Kidney (tissue), 22 donors: ENCODE measurements at places on chromosomes 1 and 21.

DNA sequence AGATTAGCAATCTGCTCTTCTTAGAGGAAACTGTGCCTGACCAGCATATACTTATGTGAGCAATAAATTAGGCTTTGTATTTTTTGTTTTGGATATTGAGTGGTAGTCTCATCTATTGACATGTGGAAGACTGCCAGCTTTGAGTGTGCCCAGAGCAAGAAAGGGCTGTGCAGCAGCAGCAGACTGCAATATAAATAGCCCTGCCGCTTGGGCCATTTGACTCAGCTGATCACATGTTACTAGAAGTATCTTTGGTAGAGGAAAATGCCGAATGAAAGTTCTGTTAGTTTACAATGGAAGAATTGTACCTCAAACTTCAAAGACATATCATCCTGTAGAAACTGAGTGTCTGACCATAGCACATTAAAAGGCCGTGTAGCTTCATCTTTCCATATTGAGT, 9.1 kb upstream of the PSMB2 start:
- DNase-seq, result no peak

DNA sequence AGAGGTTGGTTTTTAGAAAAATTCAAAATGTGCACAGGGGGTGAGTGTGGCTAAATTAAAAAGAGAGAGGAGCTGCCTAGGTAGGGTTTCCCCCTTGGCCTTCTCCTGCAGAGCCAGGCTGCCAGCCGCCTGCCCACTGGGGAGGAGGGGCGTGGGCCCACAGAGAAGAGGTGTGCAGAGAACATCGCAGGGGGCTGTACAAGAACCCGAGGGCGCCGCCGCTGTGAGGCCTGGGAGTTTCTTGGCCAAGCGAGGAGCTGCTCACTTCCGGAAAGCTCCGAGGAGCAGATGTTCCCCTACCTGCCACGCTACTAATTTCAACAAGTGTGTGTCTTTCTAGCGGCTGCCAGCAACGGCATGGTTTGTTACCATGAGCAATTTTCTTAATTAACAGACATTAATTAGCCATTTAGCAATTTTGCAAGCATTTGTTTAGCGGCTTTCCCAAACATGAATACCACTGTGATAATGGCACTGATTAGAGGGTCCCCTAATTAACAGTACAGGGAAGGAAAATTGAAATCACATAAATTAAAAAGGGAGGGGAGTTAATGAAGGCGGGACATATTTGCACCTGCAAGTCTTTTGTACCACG, 59.7 kb downstream of the MRPL37 start:
- no peak for DNase-seq

- DNase-seq, result no peak
Observed at GRCh38 chr1:227901906-227902640, 45.7 kb downstream of the WNT9A start.

- no peak for DNase-seq
Observed at GRCh38 chr1:179825798-179826460, 51.7 kb downstream of the TOR1AIP2 start.

- peak; percentile 68 for DNase-seq
Observed at GRCh38 chr1:154703170-154703569, 95.2 kb upstream of the ADAR start.

DNA sequence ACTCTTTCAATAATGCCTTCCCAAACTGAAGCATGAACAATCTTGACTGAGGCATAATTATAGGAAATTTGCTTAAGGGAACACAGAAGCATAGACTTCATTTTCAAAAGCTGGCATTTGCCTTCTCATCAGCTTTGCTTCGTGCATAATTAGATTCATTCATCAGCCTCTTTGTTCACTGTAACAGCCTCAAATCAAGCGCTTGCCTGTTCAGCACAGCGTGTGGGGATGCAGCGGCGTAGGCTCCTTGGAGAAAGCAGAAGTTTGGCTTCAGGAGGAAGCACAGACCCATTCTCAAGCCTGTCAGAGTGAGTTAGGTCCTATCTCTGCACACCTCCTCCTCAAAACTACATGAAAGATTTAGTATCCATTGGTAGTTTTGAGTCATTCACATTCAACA, 246.4 kb upstream of the MAP1LC3C start:
- no peak for DNase-seq

DNA sequence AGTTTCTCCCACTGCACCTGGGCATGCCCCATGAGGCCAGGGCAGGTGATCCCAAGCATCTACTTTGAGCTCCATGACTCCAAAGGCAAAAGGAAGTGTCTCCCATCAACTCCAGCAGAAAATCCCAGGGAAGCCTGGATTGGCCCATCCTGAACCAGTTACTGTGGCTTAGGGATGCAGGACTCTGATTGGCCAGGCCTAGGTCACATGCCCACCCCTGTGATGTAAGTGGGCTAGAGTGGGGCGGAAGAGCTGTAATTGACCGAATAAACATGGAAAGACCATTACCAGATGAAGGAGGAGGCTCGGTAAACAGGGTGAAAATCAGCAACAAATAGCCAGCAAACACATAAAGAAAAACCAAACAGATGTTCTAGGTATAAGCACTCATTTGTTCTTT, 45.2 kb downstream of the MATN1 start:
- no peak for DNase-seq

- DNase-seq, result no peak
Observed at GRCh38 chr1:95254959-95255358, 20.9 kb downstream of the RWDD3 start.

GRCh38 chr1:2592672-2593071, 6.1 kb downstream of the PRXL2B start:
- peak; percentile 42 for DNase-seq

DNA sequence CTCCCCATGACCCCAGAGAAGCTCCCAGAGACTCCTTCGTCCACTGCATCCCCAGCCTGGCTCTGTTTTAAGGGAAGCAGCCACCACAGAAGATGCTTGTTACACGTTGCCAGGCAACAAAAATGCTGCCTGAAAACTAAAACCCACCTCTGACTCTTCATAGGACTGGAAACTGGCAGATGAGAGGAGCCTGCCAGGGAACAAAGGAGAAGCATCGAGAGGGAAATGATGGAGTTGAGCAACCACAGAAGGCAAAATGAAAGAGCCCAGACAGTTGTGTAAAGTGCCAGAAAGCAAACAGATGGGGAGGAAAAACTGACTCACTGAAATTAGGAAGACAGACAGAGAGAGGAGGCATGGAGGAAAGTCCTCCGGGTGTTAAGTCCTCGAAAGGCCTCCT, 118.4 kb downstream of the KCNN3 start:
- DNase-seq, result no peak

DNA sequence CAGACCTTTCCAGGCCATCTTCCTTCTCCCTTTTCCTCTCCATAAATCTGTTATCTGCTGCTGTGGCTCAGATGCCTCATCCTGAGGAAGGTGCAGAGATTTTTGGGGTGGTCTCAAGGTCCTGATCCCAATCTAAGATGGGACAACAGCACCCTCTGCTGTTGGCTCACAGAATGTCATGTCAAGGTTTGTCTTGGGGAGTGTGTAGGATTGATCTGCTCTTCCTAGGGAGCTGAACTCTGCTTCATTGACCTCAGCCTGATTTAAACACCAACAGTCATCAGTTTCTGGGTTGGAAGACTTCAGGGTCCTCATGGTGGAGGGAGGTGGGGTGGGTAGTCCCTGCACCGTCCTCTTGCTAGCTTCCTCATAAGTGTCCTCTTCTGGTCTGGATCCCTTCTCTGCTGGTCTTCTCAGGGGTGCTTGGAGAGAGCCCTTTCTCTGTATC, 62.8 kb upstream of the LAX1 start:
- DNase-seq, result no peak

- DNase-seq, result peak; percentile 61
Observed at GRCh38 chr1:1005774-1006304, 5.9 kb upstream of the HES4 start.
